ENCODE measurements at places on chromosomes 4 and X.

DNA sequence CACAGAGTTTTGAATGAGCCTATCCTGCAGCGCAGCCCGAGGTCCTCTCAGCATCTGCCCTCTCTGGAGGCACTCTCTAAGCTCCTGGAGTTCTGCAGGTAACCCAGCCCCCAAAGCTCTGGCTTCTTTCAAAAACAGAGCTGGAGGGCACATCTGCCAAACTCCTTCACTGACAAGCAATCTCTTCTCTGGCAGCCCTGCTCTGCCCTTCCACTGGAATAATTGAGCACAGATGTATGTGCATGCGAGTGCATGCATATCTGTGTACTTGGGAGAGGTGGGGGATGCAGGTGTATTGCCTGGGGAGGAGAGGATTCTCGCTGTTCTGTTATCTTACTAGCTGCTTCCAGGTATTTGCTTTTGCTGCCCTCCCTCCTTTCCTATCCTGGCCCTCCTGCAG lies 22.2 kb upstream of the PLP1 start:
- DNase-seq, result no peak

- DNase-seq, result no peak
These were observed 94.7 kb downstream of the EDA2R start for GRCh38 chrX:66544181-66544580.

- DNase-seq, result no peak
These were observed 206.2 kb downstream of the KCNIP4 start for GRCh38 chr4:21742326-21742725.

GRCh38 chr4:181018913-181019312 lies 1224.3 kb upstream of the TENM3 start:
- no peak for DNase-seq

All from GDM1 (cell line).